ENCODE measurements at places on chromosomes 5 and 9.

- DNase-seq, result no peak
These were observed 125.0 kb upstream of the SLC12A2 start for GRCh38 chr5:127958421-127959011.

DNA sequence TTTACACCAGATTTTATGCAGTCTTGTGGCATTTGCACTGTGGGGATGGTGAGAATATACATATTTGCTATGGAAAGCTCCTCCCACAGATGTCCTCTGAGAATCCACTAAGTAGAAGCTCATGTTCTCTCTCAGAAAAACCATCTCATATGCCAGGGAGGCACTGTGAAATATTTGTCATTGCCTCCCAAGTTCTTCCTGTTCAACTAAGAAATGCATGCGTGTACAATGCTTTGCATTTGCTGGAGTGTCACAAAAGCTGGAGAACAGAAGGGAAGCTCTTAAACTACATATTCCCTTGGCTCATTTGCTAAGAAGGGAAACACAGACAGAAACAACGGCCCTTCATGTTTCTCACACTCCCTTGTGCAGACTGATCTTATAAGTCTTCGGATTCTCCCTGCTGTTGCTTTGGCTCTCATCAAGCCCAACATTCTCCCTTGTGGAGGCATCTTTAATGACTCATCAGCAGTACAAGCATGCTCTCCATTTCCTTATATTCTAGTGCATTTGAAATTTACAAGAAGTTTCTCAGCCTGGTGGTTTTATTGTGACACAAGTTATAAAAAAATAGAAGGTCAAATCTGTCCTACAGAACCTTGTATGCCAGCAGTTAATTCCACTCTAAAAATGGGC, 220.6 kb downstream of the TRIM36 start:
- no peak for DNase-seq

DNA sequence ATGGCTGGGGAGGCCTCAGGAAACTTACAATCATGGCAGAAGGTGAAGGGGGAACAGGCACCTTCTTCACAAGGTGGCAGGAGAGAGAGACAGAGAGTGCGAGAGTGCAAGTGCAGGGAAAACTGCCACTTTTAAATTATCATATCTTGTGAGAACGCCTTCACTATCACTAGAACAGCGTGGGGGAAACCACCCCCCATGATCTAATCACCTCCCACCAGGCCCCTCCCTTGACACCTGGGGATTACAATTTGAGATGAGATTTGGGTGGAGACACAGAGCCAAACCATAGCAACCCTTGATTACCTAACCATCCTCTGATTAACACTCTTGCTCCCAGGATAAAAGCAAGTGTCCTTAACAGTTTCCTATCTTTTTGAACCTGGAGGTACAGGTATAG, 21.1 kb downstream of the ADAMTS19 start:
- DNase-seq, result no peak

- no peak for DNase-seq
These were observed 235.1 kb upstream of the ADAMTSL1 start for GRCh38 chr9:18238752-18239447.

DNA sequence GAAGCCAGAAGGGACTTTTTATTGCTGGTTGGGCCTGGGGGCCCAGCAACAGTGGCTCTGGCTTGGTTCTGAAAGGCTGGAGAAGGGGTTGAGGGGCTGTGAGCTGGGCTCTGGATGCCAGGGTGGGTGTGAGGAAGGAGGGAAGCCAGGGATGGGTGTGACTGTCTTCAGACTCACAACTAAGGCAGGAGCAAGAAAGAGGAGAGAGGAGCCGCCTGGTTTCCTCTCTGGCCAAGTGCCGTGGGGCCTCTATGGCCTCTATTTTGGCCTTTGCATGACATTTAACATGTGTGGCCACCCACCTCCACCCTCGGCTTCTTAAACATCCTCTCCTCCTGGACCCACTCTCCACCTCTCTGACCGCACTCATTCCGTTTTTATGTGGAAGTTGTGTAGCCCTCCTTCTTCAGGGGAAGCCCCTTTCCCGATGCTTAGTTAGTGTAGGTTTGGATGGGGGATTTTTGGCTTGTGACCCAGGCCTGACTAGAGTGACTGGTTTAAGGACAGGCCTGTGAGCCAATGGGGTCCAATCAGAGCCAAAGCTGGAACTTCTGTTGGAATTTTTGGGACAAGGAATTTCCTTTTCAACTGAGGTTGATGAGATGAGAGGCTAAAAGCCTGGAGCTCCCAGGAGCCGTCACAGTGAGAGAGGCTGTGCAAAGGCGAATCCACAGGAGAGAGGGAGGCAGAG, 517.8 kb downstream of the CCDC171 start:
- DNase-seq, result no peak

DNA sequence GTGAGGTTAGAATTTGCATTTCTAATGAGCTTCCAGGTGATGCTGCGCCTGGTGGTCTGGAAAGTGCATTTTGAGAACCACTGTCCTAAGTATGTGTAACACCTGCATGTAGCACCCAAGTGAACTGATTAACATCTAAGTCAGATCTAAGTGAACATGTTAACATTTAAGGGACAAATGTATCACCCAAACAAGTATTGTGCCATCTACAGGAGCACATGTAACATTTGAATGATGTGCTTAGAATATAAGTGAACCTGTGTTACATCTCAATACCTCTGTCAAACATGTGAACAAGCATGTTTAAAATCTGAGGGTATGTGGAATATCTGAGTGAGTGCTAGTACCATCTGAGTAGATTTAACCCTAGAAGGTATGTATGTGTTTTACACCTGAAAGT, 68.7 kb downstream of the PLPPR1 start:
- DNase-seq, result no peak

GRCh38 chr9:826500-827280, 14.8 kb upstream of the DMRT1 start:
- DNase-seq, result no peak

DNA sequence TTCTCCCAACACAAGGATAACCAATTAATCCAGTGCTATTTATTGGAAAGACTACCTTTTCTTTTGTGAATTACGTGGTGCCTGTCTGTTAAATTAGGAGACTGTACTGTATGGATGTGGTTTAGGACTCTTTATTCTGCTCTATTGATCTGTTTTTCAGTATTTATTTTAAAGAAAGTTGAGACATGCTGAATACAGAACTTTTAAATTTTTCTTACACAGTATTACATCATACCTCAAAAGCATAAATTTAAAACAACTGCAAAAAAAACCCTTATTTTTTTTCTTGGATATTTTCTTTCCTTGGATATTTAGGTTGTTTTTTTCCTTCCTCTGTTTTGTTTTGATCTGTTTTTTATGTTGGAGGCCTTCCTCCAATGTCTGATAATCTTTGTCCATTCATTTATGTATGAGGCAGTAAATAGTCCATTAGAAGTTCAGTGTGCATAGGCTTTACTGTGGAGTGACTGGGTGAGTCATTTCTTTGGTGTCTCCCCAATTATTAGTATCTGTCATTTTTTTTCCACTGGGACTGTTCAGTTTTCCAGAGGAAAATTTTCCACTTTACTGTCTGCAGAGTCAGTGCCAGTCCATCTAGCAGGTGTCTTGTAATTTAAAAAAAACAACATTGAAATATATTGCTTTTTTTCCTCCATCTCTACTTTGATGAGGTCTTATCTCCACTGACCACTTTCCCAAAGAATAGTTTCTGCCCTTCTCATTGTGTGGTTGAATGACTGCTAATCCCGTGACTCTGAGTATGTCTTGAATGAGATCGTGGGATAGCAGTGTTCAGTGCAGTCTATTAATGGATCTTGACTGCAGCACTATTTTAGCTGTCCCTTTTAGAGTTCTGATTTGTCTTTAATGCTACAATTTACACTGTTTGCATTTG, 15.2 kb downstream of the CYSTM1 start:
- DNase-seq, result no peak

- DNase-seq, result no peak
These were observed 59.1 kb downstream of the HABP4 start for GRCh38 chr9:96509026-96509425.

DNA sequence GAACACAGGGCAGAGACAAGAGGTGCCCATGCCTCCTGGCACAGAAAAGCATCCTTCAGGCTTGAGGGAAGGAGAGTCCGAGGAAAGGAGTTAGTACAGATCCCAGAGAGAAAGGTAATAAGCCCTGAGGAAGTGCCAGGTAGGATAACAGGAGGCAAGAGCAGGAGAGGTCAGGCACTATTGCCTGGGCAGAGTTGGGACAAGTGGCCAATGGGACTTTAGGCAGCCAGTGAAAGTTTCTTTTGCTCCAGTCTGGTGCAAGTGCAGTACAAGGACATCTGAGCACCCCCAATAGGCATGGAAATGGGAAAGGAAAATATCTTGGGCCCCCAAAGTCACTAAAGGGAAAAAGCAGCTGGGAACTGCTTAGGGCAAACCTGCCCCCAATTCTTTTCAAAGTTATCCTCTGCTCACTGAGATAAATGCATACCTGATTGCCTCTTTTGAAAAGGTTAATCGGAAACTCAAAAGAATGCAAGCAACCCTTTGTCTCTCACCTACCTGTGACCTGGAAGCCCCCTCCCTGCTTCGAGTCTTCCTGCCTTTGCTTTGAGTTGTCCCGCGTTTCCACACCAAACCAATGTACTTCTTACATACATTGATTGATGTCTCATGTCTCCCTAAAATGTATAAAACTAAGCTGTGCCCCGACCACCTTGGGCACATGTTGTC, 46.5 kb downstream of the ELOVL7 start:
- no peak for DNase-seq

DNA sequence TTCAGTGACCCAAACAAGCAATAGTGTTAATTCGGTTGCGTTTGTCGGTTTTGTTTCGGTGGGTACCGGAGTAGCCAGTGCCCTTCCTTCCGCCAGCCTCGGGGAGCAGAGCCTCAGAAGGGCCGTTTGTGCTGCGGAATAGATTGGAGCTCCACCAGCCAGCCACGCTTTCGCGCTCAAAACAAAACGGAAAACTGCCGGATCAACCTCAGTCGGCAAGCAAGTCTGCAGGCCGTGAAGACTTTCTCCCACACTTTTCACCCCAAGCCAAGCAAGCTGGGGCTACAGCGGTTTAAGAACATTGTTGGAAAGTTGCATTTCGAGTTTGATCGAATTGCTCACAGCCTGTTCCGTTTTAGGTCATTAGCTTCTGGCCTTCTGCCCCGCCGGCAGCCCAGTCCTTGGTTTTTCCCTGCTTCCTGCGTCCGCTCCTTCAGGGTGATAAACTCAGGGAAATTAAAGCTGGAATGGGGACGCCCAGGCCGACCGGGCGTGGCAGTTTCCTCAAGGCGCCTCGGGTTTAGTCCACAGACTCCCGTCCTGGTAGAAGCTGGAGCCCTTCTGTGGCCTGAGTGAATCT, 803 bp upstream of the CCNO start:
- no peak for DNase-seq

DNA sequence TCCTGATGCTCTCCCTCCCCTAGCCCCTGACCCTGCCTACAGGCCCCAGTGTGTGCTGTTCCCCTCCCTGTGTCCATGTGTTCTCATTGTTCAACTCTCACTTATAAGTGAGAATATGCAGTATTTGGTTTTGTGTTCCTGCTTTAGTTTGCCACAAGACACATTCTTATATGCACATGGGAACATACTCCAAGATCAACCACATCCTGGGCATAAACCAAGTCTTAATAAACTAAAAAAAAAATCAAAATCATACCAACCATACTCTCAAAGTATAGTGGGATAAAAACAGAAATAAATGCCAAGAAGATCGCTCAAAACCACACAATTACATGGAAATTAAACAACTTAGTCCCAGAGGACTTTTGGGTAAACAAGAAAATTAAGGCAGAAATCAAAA, 11.2 kb upstream of the ZCCHC9 start:
- no peak for DNase-seq

DNA sequence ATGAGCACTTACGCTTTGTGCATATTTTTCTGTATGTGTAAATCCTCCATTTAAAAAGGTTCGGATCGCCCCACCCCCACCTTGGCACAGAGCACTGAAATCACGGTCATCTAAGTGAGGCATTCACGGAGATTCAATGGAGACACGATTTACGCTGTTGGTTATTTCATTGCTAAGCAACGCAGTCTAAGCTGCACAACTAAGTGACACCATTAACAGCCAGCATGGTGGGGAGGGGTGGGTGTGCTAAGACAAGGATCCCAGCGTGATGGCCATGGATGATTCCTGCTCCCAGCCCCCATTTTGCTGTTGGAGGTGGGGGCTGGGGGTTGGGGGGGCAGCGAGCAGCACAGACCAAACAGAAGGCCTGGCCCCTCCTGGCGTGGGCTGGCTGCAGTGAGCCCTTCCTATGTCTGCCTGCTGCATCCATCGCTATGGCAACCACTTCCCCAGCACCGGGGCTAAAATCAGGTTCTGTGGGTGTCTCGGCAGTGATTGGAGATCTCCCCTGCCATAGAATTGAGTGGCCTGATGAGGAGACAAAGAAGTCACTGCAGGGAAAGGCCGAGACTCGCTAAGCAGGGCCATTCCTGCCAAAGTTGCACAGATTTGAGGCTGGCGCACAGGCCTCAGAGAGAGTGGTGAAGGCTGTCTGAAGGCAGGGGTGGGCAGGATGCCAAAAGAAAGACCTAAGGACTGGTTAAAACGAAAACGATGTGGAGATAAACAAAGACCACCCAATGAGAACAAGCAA, 14.3 kb upstream of the MARCHF6 start:
- peak; percentile 38 for DNase-seq

- no peak for DNase-seq
These were observed 175.5 kb downstream of the GNA14 start for GRCh38 chr9:77472646-77473045.

DNA sequence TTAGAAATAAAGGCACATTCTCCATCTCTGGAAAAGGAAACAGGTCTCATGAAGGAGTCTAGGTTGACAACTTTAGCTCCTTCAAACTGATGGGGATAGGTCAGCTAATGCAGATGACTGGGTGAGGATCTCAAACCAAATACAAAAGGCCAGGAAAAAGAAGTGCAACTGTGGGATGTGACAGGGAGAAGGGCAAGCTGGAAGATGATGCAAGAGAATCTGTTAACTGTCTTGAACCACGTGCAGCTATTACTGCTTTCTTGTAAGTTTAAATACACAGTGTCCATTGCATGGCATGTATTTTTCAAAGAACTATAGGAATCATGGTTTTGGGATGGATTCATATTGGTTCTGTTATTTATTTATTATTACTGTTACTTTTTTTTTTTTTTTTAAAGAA, 331.8 kb downstream of the NDUFS4 start:
- DNase-seq, result no peak

DNA sequence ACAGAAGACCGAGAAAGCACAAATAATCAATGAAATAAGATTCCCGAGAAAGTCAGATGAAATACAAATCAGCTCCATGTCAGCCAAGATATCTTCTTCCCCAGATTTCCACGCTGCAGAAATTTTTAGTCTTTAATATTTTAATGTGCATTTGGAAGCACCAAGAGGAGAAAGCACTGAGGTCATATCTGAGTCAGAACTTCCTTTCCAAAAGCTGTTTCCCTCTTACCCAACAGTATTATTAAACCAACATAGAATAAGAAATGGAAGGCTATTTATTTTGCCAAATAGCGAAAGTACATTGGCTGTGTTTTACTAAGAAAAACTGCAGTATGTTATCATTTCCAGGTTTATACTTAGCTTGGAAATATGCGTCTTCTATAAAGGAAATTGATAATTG, 772.1 kb upstream of the CDH9 start:
- no peak for DNase-seq

Data from SJSA1 (cell line).